ENCODE measurements at places on chromosomes 4 and X.
A peak's percentile ranks its signal among the peaks of the same experiment; 100 is the strongest.

GRCh38 chrX:153857348-153857903 lies 27.1 kb upstream of the PDZD4 start:
- DNase-seq = no peak

DNA sequence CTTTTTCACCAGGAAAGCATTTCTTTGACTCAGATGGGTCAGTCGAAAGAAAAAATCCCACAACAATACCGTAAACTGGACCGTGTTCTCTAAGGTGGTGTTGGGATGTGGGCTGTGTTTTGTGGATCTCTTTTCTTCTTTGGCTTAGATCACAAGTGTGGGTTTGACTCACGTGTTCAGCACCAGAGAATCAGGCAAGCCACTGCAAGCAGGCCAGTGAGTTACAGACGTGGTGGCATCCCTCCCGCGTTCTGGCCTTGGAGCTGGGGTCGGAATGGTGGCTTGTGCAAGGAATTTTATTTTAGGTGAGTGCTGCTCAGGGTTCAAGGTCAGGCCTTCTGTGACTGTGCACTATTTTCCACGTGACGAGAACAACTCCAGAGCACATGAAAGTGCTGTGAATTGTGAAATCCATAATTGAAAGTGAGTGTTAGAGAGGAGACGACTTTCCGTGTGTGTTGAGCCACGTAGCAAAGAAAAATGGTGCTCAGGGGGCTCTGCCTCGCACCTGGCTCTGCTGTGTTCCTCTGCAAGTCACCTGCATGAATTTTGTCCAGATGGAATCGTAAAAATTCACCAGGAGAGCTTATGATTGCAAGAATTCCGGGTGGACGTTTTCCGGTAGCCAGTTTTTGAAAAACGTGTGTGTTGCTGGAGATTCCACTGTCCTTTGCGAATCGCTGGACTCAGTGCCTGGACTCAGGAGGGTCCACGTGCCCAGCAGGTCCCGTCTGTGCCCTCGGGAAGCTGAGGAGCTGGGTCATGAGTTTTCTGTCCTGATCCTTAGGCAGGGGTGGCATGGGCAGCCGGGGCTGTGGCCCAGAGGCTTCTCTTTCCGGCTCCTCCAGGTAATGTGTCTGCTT lies 33.6 kb upstream of the HGFAC start:
- no peak for DNase-seq

GRCh38 chrX:139023531-139023930 lies 312.0 kb upstream of the FGF13 start:
- no peak for DNase-seq

DNA sequence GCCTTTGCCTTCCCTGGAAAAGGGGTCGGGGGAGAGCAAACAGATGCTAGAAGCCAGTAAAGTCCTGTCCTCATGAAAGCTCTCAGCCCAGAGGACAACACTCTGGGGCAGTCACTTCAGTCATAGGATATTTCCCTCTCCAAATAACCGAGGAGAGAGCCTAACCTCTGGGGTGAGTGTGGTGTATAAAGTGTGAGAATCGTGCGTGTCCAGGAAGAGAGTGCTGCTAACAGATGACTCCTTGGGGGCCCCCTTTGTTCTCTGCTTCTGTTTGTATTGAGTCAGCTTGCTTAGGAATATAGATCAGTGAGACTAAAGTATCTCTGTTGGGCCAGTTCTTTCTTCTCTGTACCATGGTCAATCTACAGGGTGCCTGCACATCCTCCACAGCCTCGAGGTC lies 247.2 kb downstream of the PALLD start:
- DNase-seq = no peak

DNA sequence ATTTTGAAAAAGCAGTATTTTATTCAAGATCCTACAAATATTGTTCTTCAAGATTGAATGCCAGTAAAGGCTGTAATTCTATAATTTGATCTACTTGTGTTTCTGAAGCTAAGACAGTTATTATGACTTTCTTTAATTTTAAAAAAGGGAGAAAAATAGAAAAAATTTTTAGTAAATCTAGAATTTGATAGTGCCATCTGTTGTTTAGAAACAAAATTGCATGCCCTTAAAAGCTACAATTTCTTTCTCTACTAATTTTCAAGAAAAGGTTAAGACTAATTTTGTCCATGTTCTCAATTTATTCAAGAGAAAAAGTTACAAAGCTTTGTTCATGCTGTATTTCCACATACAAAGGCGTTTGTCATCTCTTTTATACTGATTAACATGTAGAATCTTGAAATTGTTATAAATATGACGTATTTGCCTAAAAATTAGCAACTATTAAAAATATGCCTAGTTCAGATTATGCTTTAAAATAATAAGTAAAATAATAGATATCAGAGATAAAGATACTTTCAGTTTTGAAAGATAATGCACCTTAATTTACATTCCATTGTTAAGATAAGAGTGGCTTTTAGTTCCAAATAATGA lies 25.6 kb upstream of the MMRN1 start:
- DNase-seq = no peak

DNA sequence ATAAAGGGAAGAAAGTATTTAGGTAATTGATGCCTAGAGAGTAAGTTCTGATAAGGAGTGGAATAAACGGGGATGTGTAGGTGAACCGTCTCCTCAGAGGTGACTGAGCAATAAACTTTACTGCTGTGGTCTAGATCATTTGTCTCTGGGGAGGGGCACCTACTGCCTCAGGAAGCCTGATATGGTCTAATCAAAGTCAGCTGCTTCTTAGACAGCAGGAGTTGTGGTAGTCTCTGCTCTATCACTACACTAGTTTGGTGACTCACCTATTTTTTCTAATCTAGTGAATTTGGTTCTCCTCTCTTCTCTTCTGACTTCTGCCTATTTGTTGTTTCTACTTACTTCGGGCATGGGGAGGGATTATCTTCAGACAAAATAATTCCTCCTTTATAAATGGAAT lies 95.1 kb upstream of the STIM2 start:
- no peak for DNase-seq

DNA sequence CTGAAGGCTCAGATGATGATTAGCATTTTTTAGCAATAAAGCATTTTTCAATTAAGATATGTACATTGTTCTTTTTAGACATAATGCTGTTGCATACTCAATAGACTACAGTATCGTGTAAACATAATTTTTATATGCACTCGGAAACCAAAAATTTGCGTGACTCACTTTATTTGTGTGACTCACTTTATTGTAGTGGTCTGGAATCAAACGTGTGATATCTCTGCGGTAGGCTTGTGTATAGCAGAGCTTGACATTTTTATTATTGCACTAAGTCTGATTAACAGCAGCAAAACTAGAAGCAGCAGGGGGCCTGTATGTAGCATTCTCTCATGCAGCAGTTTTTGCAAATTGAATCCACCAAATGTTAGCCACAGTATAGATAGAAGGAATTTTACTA lies 119.1 kb upstream of the PRDX4 start:
- DNase-seq = no peak

DNA sequence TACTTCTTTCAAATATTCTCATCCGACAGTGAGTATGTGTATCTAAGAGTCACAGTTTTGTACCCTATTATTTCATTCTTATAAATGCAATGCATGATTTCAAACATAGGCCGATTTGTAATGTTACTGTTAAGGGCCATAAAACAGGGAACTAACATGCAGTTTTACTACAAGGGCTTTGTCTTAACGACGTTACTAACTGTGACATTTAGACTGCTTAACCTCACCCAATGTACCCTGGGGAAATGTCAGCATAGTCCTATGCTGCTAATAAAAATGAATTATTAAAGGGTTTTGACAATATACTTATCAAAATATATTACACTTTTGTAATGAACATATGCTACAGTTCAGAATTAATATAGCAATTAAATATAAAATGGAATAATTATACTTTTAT lies 74.8 kb upstream of the CPXCR1 start:
- no peak for DNase-seq

DNA sequence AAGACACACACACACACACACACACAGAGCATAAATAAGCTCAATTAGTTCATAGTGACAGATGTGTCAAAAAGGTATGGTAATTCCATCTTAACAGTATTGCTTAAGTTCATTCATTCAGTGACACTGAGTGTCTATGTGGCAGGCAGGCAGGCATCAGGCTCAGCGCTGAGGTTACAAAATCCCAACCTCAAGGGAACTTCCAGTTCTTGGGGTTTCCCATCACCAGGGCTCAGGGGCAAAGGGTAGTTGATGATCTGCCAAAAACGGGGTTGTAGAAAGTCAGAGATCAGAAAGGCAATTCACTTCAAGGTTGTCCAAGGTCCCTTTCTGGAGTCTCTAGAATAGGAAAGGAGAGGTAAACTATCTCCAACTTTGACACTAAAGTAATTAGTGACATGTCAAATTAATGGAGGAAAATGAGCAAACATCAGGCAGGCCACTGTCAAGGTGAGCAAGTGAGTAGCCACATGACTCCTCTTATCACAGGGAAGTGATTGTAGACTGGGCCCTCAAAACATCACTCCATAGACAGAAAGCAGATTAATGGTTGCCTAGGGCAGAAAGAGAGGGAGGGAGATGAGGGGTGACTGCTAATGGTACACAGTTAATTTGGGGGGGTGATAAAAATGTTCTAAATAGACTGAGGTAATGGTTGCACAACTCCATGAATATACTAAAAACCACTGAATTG lies 41.8 kb downstream of the GPC4 start:
- DNase-seq = no peak

DNA sequence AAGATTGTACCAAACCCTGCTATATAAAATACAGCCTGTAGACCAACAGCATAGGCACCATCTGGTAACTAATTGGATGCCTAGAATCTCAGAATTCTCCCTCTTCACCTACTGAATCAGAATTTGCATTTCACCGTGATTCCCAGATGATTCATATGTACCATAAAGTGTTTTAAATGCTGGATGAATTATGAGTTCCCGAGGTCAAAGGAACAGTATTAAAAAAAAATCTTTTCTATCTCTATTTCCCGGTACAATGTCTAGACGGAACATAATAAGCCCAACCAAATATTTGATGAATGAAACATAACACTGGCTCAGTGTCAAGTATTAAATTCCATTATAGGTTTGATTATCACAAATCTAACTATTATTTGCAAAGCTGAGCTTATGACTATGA lies 280.0 kb downstream of the ANKRD50 start:
- no peak for DNase-seq

- peak; percentile 46 for DNase-seq
These were observed 53.0 kb downstream of the DCUN1D4 start for GRCh38 chr4:51895816-51896408.
